ENCODE measurements at places on chromosomes 2 and 18. TPM values are rescaled to one million over a fixed set of nuclear protein-coding genes. Genes with fewer than 3 reads are reported as not detected.

GRCh38 chr2:237652854-237653253, 25.5 kb downstream of the LRRFIP1 start:
- H3K4me1 ChIP-seq = peaks cover 2% of the 10 kb centered on the region
- no peaks in the 10 kb centered on the region for H3K36me3 ChIP-seq

GRCh38 chr18:24479371-24479770, 18.9 kb downstream of the HRH4 start:
- H3K27ac ChIP-seq = no peak overlapping the region
- H3K27me3 ChIP-seq = no peaks in the 10 kb centered on the region
- H3K4me1 ChIP-seq = peaks cover 6% of the 10 kb centered on the region
- DNase-seq = no peak

- peaks cover 9% of the 10 kb centered on the region for H3K36me3 ChIP-seq
- peak overlapping the region; percentile 77 for H3K4me3 ChIP-seq
- H3K27ac ChIP-seq = peak overlapping the region; percentile 19
- peaks cover 32% of the 10 kb centered on the region for H3K4me1 ChIP-seq
Observed at GRCh38 chr2:238061315-238062202, 758 bp downstream of the SCLY start.

DNA sequence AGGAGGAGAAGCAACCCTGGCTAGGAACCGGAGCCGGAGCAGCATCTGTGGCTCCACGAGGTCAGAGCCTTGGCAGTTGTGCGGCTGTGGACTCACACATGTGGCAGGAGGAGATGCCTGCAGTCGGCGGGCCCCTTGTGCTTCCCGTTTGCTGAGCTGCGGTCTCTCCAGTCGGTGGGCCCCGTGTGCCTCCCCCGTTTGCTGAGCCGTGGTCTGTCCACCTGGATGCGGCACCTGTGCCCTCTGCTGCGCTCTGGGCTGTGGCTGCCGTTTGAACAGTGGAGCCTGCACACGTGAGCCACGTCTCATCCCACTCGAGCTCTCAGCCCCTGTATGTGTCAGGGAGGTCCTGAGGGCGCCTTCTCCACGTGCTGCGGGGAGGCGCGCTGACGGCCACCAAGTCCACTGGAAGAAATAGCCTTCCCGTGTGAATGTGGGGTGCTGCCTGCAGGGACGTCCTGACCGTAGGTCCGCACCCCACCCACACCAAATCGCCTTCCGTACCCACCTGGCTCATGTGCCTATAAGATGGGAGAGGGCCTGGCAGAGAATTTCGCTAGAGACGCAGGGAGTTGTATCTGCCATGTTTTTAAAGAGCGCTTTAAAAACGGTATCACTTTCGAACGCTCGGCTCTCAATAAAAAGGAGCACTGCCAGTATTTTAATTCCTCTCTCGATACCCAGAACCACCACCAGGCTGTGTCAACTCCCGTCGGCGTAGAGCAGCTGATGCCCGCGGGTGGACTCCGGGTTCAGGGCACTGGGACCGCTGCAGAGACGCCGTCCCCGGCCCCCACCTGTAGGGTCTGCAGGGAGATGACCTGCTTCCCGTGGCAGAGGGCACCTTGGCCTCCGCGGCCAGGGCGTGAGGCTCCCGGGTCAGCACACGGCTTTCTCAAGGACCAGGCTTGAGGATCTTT, 117.0 kb downstream of the NFATC1 start:
- H3K4me1 ChIP-seq = peaks cover 25% of the 10 kb centered on the region
- H3K27me3 ChIP-seq = no peaks in the 10 kb centered on the region
- H3K27ac ChIP-seq = no peak overlapping the region
- no peak for DNase-seq

SLC23A3 gene
- total RNA-seq = 0.85 TPM

CPS1 gene
- 0.79 TPM for total RNA-seq

C2orf80 gene
- not detected for total RNA-seq

ACVR1C gene
- 5.2 TPM for total RNA-seq

DNA sequence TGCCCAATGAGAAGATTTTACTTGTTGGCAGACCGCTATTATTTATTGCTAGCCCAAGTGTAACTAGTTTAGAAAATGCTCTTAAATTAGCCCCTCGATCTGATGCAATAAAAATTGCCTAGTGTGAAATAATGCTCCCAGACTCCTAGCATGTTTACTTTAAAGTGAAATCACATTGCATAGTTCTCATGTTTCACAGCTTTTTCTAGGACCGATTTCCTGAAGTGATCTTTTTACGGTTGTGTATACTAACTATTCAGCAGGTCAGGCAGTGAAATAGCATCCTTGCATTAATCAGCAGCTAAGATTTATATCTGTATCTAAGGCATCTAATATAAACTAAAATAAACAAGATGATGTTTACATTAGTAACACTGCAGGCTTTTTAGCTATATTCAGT, 52.4 kb downstream of the PMS1 start:
- DNase-seq = no peak
- no peaks in the 10 kb centered on the region for H3K4me1 ChIP-seq
- no peaks in the 10 kb centered on the region for H3K36me3 ChIP-seq
- no peak overlapping the region for H3K4me3 ChIP-seq
- H3K27ac ChIP-seq = no peak overlapping the region
- no peaks in the 10 kb centered on the region for H3K27me3 ChIP-seq

- no peaks in the 10 kb centered on the region for H3K4me1 ChIP-seq
- H3K36me3 ChIP-seq = no peaks in the 10 kb centered on the region
- H3K27ac ChIP-seq = no peak overlapping the region
- no peaks in the 10 kb centered on the region for H3K27me3 ChIP-seq
- no peak for DNase-seq
Observed at GRCh38 chr2:211867845-211868451, 670.7 kb downstream of the ERBB4 start.

- no peaks in the 10 kb centered on the region for H3K4me1 ChIP-seq
- no peaks in the 10 kb centered on the region for H3K36me3 ChIP-seq
- H3K27ac ChIP-seq = no peak overlapping the region
- H3K27me3 ChIP-seq = no peaks in the 10 kb centered on the region
- no peak overlapping the region for H3K4me3 ChIP-seq
Observed at GRCh38 chr2:54429054-54429453, 27.1 kb upstream of the SPTBN1 start.

GRCh38 chr18:76765649-76766048, 56.7 kb upstream of the ZNF236 start:
- H3K36me3 ChIP-seq = no peaks in the 10 kb centered on the region
- no peak overlapping the region for H3K4me3 ChIP-seq
- no peak for DNase-seq

GRCh38 chr2:233760043-233760442, at the start of gene UGT1A1:
Gene UGT1A1 (plus strand): TSS chr2:233760270. CDS start chr2:233760288, 18 bp downstream.
- no peak within 1 kb of the TSS for H3K27ac ChIP-seq
- H3K4me3 ChIP-seq = no peak within 1 kb of the TSS
- H3K36me3 ChIP-seq = no peaks in the 10 kb centered on the region
- H3K27me3 ChIP-seq = peaks cover 4% of the 10 kb centered on the region
- H3K4me1 ChIP-seq = no peaks in the 10 kb centered on the region

CXCR1 gene
- total RNA-seq = 0.23 TPM

CRYGC gene
- not detected for total RNA-seq

HK2 gene
- total RNA-seq = 14.4 TPM

GRCh38 chr2:202204855-202205254, 33.5 kb downstream of the SUMO1 start:
- no peaks in the 10 kb centered on the region for H3K4me1 ChIP-seq
- no peak overlapping the region for H3K4me3 ChIP-seq
- no peaks in the 10 kb centered on the region for H3K36me3 ChIP-seq

- no peaks in the 10 kb centered on the region for H3K27me3 ChIP-seq
- DNase-seq = no peak
- H3K36me3 ChIP-seq = no peaks in the 10 kb centered on the region
Observed at GRCh38 chr18:71878226-71878625, 665.9 kb downstream of the CBLN2 start.

GRCh38 chr18:13582178-13582670, 144.1 kb downstream of the FAM210A start:
- no peak for DNase-seq
- peaks cover 7% of the 10 kb centered on the region for H3K4me1 ChIP-seq
- H3K27ac ChIP-seq = no peak overlapping the region
- peaks cover 3% of the 10 kb centered on the region for H3K36me3 ChIP-seq
- no peak overlapping the region for H3K4me3 ChIP-seq
- no peaks in the 10 kb centered on the region for H3K27me3 ChIP-seq

- H3K36me3 ChIP-seq = no peaks in the 10 kb centered on the region
- no peaks in the 10 kb centered on the region for H3K27me3 ChIP-seq
- no peaks in the 10 kb centered on the region for H3K4me1 ChIP-seq
- H3K27ac ChIP-seq = no peak overlapping the region
- no peak overlapping the region for H3K4me3 ChIP-seq
Observed at GRCh38 chr2:212548455-212548819, 9.8 kb upstream of the ERBB4 start.

DNA sequence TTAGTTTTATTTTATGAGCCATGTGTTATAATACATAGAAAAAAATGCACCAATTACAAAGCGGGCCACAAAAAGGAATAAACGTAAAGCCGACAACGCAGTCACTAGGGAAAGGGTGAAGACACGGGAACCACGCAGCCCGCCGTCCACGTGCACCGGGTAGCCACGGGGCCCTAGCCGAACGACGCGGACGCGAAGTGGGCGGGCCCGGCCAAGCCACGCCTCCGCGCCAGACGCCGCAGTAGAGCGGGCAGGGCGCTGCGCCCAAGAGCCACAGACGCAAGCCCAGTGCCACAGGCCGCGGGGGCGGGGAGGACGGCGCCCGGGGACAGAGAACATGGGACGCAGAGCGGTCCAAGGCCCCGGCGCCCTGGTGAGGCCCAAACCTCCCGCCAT, at the start of gene DUSP28:
Gene DUSP28 (plus strand): TSS at position 274 of the 396 bp plus-strand sequence. CDS start 328 bp downstream, outside the sequence.
- no peaks in the 10 kb centered on the region for H3K27me3 ChIP-seq
- H3K27ac ChIP-seq = peak within 1 kb of the TSS; percentile 73
- DNase-seq = peak; percentile 89
- peaks cover 12% of the 10 kb centered on the region for H3K36me3 ChIP-seq
- H3K4me3 ChIP-seq = peak within 1 kb of the TSS; percentile 71

DNA sequence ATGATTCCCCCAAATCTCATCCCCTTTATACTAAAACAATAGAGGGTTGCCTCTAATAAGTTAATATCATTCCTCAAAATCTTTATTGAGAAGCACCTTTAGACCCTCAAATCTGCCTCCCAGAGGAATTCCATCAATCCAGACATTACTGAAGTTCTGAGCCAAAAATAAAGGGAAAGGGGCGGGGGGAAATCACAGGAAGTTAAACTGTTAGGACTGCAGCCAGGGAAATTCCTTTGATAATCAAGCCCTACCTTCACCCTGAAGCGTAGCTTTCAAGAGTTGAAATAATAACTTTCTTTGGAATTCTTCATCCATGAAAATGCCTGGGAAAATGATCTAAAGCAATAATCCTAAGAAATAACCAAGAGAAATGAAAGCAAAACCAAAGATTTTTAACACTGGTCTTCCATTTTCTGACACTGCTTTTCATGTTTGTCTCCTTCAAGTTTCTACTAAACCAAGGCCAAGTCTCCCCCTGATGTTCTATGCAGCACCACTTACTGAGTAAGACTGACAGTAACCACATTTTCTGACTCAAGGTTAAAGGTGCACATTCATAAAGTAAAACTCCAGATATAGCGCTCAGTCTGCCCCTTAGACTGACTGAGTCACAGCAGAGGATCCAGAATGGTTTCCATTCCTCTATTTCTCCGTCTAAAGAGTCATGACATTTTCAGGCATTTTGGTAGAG, 78.2 kb downstream of the TCF4 start:
- DNase-seq = no peak
- no peaks in the 10 kb centered on the region for H3K36me3 ChIP-seq
- H3K27me3 ChIP-seq = no peaks in the 10 kb centered on the region
- H3K27ac ChIP-seq = no peak overlapping the region
- H3K4me1 ChIP-seq = no peaks in the 10 kb centered on the region
- H3K4me3 ChIP-seq = no peak overlapping the region

GRCh38 chr2:158034198-158034866, 67.3 kb upstream of the UPP2 start:
- H3K27me3 ChIP-seq = no peaks in the 10 kb centered on the region
- H3K27ac ChIP-seq = no peak overlapping the region
- H3K4me3 ChIP-seq = no peak overlapping the region
- DNase-seq = no peak
- no peaks in the 10 kb centered on the region for H3K4me1 ChIP-seq

- no peak overlapping the region for H3K4me3 ChIP-seq
- DNase-seq = no peak
- no peaks in the 10 kb centered on the region for H3K27me3 ChIP-seq
Observed at GRCh38 chr2:165369131-165369897, 100.2 kb upstream of the CSRNP3 start.

- H3K36me3 ChIP-seq = no peaks in the 10 kb centered on the region
- DNase-seq = no peak
- H3K4me3 ChIP-seq = no peak overlapping the region
- H3K27me3 ChIP-seq = no peaks in the 10 kb centered on the region
Observed at GRCh38 chr2:65368468-65368867, 63.9 kb downstream of the SPRED2 start.

GRCh38 chr2:187220071-187220470, 228.0 kb downstream of the CALCRL start:
- H3K27ac ChIP-seq = no peak overlapping the region
- no peak overlapping the region for H3K4me3 ChIP-seq
- H3K36me3 ChIP-seq = no peaks in the 10 kb centered on the region

DNA sequence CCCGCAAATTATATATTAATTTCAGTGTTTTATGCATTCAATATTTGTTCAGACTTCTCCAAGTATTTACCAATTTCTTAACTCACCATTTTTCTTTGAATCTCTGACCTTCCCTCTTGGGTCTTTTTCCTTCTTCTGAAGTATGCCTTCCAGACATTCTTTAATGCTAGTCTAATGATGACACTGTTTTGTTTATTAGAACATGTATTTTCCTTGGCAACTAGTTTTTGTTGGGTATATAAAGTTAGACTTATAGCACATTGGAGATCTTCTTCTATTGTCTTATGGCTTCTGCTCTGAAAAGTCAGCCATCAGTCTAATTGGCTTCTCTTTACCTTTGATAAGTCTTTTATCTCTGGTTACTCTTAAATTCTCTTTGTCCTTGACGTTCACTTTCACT, 423.2 kb upstream of the NRP2 start:
- H3K27ac ChIP-seq = no peak overlapping the region
- H3K4me3 ChIP-seq = no peak overlapping the region
- H3K36me3 ChIP-seq = no peaks in the 10 kb centered on the region
- H3K4me1 ChIP-seq = no peaks in the 10 kb centered on the region

DNA sequence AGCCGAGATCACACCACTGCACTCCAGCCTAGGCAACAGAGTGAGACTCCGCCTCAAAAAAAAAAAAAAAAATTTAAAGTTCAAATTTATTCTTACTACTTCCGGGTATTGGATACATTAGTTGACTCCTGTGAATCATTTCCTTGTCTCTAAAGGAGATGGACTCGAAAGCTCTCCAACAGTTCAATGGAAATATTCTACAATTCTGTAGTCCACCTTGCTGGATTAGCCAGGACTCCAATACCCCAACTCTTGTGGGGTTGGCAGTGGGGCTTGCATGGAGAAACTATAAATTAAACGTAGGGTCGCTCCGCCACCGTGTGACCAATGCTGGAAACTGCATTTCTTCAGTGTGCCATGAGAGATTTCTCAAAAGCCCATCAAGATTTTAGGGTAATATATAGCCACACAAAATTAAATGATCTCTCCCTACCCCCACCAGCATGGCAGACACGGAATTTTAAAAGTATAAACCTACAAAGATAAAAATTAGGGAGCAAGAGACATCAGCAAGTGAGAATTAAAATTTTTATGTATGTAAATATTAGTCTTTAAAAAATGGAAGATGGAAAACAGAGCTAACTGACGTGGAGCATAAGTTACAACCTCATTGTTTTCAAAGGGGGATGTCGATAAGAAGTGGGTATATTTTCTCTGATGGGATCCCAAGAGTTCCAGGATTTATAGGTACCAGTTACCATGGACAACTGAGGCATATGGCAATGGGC, 27.8 kb upstream of the GAREM2 start:
- H3K36me3 ChIP-seq = no peaks in the 10 kb centered on the region
- no peak overlapping the region for H3K27ac ChIP-seq
- no peak overlapping the region for H3K4me3 ChIP-seq
- DNase-seq = peak; percentile 52
- peaks cover 12% of the 10 kb centered on the region for H3K27me3 ChIP-seq

ZNF142 gene
- total RNA-seq = 38.1 TPM
